ENCODE measurements at places on chromosomes 3 and 15.

DNA sequence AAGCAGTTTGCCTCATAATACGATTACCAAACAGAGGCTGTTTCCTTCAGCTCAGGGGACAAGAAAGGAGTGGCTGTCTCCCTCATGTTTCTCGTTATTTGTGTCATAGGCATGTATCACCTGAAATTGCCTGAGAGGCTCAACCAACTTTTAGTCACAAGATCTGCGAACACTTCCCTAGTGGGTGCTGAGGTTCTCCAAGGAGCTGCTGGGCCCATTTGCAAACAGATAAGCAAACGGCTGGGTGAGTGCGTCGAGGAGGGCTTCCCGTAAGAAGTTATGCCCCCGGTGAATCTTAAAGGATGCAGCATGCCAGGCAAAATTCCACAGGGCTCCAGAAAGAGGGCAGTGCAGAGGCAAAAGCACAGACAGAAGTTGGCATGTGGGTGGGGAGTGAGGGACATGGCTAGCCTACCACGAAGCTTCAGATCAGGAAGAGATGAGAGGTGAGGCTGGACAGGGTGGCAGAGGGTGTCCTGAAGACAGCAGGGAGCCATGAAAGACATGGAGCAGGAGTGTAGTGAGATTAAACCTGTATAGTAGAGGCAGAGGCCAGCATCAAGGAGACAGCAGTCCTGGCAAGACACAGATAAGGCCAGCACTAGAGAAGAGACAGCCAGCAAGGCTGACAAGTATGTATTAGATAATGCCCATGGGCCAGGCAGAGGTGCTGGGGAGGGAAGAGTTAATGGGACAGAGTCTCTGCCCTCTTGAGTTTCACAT lies 4.0 kb upstream of the GP9 start:
- no peak for DNase-seq

DNA sequence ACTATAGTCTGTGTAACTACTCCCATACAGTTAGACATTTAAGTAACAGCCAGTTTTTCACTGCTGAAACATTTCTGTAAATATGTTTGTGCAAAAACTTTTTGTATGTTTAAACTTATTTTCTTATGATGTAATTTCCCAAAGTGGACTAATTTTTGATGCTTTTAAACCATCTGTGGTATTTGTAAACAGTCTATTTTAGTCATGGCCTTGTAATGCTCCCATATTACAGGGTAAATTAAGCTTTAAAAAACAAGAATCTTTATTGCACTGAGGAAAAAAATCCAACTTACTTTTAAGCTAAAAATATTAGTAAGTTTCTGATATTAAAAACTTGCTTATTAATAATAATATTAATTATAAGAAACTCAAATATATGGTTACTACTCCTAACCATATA lies 13.5 kb downstream of the CCDC14 start:
- no peak for DNase-seq

DNA sequence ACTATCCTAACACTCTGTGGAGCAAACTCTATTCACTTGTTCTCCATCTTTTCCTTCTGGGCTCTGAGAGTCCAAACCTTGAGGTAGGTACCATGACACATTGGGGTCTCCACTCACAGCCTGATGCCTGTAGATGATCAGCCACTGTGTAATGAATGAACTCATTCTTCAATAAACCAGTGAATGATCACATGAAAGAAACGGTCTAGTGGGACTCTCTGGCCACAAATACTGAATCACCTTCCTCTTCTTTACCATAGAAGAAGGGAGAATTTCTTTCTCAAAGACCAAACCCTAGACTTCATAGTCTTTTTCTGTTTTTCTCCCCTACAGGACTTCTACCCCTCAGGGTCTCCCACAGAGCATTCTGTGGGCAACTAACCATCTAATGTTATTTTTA lies 20.5 kb upstream of the ABHD2 start:
- no peak for DNase-seq

GRCh38 chr3:11661827-11662226 lies 18.1 kb upstream of the VGLL4 start:
- no peak for DNase-seq

- DNase-seq = no peak
Measured at GRCh38 chr15:71080166-71080565, 35.1 kb upstream of the THSD4 start.

DNA sequence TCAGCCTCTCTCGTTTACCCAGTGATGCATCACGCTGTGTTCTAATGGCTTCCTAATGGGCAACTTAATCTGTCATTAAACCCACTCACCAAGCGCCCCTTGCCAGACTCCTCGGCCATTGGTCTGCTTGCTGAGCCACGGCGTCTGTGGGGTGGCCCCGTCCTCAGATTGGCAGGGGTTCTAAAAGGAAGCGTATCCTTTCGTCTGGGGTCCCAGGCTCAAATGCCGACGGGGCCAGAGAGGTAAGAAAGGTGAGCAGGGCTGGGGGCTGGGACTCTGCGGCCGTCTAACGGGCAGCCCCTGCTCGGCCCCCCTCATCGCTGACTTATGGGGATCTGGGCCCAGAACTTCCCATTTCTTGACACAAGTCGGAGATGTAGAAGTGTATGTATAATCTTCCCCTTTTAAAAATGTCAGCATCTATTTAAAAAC lies 315.1 kb upstream of the PROK2 start:
- no peak for DNase-seq

- DNase-seq = no peak
Measured at GRCh38 chr3:33936171-33936920, 137.9 kb downstream of the PDCD6IP start.

- DNase-seq = no peak
Measured at GRCh38 chr3:41569632-41570305, 370.5 kb downstream of the CTNNB1 start.

GRCh38 chr3:179156170-179156569 lies 8.0 kb downstream of the PIK3CA start:
- no peak for DNase-seq

GRCh38 chr3:160566499-160566898 lies 1.1 kb upstream of the KPNA4 start:
- no peak for DNase-seq

DNA sequence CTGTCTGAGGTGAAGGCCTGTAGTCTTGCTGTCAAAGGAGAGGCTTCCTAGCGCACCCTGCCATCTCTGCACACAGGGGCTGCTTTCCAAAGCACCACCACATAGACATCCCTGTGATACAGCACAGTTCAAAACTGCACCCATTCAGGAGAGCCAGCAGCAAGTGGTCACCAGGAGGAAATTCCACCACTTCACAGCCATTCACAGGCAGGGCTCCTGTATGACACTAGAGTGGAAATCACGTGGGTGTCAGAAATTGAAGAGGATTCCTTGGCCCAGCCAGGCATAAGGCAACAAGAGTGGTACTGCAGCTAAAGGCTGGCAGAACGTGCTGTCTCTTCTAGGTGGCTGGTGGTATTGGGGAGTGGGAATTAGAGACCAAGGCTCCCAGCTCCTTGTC lies 102.8 kb downstream of the RFTN1 start:
- DNase-seq = no peak
